ENCODE measurements at places on chromosomes 7 and 10.

DNA sequence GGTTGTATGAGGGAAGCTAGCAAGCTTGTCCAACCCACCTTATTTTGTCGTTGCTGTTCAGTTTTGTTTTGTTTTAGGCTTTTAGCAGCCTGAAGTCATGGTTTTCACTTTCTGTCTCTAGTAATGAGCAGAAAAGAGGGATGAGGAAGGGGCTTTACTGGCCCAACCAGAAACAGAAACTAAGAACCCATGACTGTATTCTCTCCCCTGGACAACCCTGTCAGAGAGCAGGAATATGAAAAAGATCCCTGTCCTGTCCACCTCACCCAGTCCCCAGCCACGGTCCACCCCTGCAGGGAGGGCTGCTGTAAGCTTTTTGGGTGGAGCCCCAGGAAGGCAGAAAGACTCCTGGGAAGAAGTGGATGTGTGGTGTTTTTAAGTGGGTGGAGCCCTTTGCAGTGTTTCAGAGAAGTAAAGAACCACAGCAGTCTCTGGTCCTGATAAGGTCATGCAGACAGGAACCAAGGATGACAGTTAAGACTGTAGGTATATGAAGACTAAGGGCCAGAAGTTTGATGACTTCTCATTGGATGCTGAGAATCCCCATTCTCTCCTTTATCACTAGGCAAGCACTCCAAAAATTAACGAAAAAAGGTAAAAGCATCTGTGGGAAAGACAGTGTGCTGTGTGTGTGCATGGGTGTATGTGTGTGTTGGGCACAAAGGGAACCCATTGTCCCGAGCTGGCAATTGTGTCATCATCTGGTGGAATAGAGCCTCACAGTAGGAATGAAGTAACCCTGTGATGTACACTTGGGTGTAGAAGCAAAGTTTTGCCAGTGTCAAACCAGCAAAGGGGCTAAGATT, 13.8 kb downstream of the MRPL32 start:
- DNase-seq: no peak

GRCh38 chr10:3010816-3011460, 56.4 kb upstream of the PFKP start:
- no peak for DNase-seq

- peak; percentile 97 for DNase-seq
These were observed 31.6 kb downstream of the TRIM8 start for GRCh38 chr10:102675666-102676533.

GRCh38 chr7:13078105-13078504, 390.7 kb downstream of the ARL4A start:
- no peak for DNase-seq

DNA sequence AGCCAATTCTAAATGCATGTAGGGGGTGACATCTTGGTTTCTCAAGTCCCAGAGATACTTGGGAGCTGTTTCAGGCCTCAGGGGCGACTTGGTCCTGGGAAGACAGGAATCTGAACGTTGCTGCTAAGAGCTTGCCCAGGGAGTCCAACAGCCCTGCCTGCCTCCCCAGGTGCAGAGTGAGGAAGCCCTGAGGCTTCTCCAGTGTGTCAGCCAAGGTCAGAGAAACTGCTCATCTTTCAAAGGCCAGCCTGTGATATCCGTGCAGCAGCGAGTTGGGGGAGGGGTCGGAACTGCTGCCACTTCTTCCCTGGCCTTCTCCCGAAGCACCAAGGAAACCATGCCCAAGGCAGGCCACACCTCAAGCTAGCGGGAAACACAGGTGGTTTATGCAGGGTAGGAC, 9.7 kb downstream of the GDF2 start:
- no peak for DNase-seq

GRCh38 chr10:60025279-60025678, 118.9 kb upstream of the CCDC6 start:
- no peak for DNase-seq

GRCh38 chr10:5555021-5555510, 30.3 kb downstream of the CALML3 start:
- DNase-seq: no peak

GRCh38 chr7:70719125-70719524, 412.8 kb upstream of the GALNT17 start:
- DNase-seq: no peak

- DNase-seq: no peak
These were observed 1.3 kb upstream of the PPIF start for GRCh38 chr10:79346012-79346340.

DNA sequence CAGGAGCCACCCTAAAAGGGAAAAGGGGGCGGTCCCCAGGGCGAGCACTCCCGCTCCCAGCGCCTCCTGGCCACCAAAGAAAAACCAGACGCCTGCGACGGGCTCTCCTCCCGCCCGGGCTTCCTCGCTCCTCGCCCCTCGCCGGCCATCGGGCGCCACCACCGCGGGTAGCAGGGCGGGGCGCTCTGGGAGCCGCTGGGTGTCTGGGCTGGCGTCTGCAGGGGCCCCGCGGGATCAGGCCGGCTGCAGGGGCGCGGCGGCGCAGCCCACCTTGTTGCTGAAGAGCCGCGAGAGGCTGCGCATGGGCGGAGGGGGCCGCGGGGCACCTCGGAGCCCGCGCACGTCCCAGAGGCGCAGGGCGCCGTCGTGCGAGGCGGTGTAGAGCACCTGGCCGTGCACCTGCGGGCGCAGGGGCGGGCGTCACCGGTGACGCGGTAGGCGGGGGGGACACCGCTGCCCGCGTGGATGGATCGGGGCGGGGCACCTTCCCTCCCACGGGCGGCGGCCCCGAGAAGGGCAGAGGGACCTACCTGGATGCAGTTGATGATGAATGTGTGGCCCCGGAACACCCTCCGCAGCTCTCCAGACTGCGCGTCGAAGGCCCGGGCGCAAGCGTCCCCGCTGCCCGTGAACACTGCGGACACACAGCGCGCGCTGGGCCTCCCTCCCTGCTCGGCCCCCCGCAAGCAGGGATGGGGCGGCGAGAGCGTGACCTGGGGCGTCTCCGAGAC, 28.3 kb downstream of the WDR86 start:
- no peak for DNase-seq

Measured in fibroblast of skin of right quadriceps (primary cell).